ENCODE measurements at places on chromosomes 4 and X. TPM values are rescaled to one million over a fixed set of nuclear protein-coding genes. Genes with fewer than 3 reads are reported as not detected.

Gene JADE1
- polyA plus RNA-seq = 49.0 TPM

GRCh38 chrX:22060415-22061280, 28.5 kb downstream of the PHEX start:
- no peak for DNase-seq

DNA sequence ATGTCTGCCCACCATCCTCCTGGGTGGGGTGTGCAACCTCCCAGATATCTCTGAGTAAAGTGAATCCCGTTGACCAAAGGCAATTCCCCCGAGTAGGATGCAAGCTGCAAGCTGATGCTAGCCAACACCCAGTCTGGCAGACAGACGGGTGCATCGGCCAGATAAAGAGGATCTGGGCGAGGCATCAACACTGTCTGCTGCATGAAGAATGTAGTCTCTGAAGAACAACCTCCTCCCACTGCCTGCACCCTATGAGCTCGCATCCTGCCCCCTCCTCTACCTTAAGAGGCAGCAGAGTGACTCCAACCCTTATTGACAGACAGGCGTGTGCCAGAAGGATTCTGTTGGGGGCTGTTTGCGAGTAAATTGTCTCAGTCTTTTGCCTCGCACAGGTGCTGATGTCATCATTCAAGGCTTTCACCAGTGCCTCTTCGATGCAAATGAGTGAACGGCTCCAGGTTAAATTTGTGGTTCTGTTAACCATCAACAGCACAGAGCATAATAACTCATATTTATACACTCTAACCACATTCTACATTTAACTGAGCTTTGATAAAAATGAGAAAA, 546.9 kb downstream of the BCOR start:
- DNase-seq = no peak

DNA sequence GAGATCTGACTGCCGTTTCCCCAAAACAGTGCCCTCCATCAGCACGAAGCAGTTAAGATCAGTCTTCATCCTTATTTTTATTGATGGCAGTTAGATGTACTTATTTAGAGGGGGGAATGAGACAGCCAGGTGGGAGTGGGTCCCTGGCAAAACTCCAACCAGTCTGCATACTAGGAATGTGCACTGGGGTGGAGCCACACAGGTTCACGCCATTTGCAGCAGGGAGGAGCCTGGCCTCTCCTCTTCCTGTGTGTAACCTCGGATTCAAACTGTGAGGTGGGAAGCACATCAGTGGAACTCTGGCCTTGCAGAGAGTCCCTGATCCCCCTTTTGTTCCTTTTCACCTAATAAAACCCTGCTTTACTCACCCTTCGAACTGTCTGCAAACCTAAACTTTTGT, 987.7 kb upstream of the GRIA3 start:
- DNase-seq = no peak

Gene EMCN
- polyA plus RNA-seq = 175 TPM

DNA sequence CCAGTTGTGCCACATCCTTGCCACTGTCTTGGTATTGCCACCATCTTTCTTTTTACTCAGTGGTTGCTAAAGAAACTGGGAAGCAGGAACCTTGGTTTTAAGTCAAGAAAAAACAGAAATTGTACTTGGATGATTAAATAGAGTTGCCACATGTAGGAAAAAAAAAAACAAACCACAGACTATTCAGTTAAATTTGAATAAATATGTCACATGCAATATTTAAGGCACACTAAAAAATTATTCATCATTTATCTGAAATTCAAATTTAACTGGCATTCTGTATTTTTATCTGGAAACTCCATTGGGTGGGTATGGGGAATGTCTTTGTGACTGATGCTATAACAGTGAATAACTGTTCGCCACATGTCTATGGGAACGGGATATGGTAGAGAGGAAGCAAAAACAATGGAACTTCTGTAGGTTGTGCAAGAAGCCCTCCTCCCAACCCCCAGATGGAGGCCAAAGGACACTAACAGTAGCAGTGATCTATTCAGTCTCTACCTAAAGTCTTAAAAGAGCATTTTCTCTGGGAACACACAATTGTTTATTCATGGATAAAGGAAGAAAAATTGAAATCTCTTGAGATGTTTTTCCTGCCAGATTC, 57.0 kb upstream of the PLAC8 start:
- no peak for DNase-seq

- no peak for DNase-seq
Measured at GRCh38 chrX:107673431-107673830, 45.1 kb downstream of the PRPS1 start.

- peak; percentile 94 for DNase-seq
Measured at GRCh38 chr4:1289207-1290164, at the start of gene MAEA. TSS of gene MAEA (plus strand) at chr4:1289891. CDS start at chr4:1289914, 23 bp downstream.

DNA sequence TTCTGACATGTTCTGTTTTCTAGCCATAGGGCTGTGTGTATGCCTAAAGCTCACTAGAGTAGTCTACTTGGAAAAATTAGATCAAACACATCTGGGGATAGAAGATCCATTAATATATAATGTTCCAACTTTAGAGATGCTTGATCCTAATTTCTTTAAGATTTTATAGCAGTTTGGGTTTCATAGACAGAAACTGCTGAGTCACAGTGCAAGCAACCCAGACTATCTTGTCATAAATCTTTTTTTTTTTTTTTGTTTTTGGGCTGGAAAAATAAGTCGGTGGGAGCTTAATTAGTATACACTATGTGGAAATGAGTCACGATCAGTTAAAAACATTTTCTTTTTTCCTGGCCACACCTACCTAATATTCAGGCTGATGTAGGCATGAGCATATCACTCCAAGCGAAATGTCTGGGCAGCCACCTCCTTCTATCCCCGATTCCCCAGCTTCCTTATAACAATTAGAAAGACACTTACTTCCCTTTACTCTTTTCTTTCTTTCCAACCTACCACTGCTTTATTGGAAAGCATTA, 58.2 kb upstream of the CASK start:
- no peak for DNase-seq

Gene MFAP3L
- 16.4 TPM for polyA plus RNA-seq

DNA sequence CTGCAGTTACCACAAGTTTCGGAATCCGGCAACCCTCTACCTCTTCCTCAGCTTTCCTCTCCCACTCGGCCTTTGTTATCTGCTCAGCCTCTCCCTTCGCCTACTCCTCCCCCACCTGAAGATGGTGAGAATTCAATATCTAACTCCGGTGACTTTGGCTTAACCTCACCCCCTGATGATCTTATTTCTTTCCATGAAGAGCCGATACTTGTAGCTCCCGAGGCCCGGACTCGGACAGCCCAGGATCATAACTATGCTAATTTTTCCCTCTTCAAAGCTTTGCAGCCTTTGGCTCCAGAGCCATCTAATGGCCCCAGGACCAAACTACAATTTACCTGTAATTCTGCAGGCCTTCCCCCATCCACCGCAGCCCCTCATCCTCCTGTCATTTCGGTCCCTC, 32.0 kb upstream of the MGST2 start:
- no peak for DNase-seq

DNA sequence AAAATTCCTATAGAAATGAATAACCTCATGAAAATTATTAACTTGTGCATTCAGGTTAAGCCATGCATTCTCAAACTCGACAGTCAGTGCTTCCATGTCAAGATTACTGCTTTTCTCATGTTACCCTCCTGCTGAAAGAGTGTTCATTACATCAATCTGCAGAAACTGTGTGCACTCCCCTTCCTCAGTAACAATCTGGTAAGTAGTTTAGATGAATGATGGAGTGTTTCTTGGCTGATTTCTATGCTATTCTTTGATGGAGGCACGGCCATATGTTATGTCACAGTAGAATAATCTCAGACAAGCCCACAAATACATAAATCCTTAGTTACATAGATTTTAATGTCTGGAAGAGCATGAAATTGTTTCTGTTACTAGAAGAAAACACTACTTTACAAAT, 193.3 kb upstream of the FAM47A start:
- no peak for DNase-seq

- DNase-seq = no peak
Measured at GRCh38 chr4:1711571-1712215, 426 bp downstream of the SLBP start.

Gene MAP3K15
- polyA plus RNA-seq = 4.9 TPM

Gene HERC3
- polyA plus RNA-seq = 19.5 TPM

DNA sequence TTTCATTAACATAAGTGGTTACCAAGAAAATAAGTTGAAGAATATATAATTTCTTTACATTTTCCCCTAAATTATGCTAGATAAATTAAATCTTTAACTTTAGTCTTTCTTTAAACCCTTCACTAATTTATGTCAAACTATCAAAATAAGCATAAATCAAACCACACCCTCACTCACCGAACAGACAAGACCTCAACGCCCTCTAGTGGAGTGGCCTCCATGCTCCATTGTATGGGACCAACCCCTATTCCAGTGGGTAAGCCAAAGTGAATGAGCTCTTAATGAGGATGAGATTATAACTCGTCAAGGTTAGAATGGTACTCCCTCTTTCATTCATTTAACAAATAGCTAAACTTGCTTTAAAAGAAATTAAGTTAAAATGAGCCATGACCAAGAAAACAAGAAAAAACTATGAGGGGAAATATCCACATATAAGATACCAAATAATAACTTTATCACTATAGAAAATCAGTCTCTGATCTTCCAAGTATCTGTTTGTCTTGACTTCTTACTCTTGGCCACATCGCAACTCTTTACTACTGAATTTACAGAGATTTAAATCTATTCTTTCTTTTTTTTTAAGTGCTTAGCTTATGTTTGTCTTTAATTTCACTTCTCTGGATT, 15.6 kb upstream of the BBS12 start:
- no peak for DNase-seq

DNA sequence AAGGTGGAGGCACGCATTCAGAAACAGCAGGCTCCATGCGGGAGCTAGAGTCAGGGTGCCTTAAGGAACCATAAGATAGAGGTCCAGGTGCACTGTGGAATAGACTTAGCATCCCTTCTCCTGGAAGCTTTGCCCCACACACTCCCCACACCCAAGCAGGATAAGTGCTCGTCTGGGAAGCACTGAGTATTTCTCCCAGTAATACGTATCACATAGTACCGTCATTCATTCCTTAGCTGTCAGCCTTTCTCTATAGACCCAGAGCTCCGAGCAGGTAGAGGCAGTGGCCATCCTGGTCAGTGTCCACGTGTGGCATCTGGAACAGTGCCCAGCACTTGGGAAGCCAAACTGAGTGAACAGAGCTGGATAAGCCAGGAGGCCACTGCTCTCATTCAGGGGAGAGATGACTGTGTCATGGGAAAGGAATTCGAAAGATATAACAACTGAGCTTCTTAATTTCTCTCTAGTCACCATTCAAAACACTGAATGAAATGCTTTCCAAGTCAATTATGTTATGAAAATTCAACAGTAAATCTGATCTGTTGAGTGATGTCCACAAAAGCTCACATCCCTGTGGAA, 9.9 kb downstream of the APBB2 start:
- no peak for DNase-seq

- no peak for DNase-seq
Measured at GRCh38 chr4:151644622-151645021, 116.2 kb downstream of the GATB start.

GRCh38 chr4:107619066-107619465, 101.0 kb downstream of the PAPSS1 start:
- DNase-seq = no peak

DNA sequence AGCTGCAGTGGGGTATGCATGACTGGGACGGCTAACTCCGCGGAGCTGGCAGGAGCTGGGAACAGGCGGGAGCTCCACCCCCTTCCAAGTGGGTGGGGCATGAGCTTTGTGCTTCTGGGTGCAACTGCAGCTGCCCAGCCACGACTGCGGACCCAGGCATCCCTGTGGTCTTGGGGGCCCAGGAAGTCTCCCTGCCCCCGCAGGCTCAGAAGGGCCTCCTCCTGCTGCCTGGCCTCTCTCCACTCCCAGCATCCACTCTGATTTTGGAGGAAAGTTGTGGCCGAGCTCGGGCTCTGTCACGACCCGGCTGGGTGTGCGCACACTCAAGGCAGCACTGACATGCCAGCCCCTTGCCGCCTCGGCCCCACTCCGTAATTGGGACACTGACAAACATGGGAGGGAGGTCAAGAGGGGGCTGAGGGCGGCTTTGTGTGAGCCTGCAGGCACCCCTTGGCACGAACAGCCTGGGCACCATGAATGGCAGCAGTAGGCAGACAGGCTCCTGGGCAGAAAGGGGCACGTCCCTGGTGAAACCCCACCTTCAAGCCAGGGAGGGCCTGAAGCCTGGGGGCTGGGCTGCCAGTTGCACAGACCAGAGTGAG, 822.6 kb downstream of the GLUD2 start:
- DNase-seq = no peak

GRCh38 chrX:70476166-70476933, 31.7 kb downstream of the DLG3 start:
- no peak for DNase-seq

Data from right renal pelvis (tissue), 4 donors.